ENCODE measurements at places on chromosomes 1 and 21.

DNA sequence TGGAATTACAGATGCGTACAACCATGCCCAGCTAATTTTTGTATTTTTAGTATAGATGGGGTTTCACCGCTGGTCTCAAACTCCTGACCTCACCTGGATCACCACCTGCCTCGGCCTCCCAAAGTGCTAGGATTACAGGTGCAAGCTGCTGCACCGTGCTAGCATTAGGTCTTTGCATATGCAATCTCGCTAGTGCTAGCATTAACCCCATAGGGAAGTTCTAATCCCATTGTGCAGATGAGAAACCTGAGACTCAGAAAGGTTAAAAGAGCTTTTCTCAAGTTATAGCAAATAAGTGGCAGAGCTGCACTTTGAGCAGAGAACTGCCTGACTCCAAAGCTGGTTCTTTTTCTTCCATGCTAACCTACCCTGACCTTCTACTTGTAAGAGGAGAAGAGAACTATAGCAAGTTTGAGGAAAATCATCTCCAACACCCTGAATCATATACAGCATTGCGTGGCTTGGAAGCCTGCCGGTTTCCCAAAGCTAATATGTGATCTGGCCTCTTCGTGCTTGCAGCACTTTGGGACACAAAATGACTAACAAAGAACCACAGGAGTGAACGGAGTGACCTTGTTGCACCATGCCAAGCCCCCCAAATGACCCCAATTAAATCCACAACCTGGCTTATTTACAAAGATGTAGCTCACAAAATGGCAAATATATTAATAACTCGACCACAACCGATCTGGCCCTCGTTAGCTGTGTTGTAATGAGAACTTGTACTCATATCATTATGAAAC, 185.1 kb downstream of the TM2D1 start:
- no peaks in the 10 kb centered on the region for H3K27me3 ChIP-seq
- DNase-seq, result no peak
- no peaks in the 10 kb centered on the region for H3K36me3 ChIP-seq
- H3K27ac ChIP-seq, result no peak overlapping the region

DNA sequence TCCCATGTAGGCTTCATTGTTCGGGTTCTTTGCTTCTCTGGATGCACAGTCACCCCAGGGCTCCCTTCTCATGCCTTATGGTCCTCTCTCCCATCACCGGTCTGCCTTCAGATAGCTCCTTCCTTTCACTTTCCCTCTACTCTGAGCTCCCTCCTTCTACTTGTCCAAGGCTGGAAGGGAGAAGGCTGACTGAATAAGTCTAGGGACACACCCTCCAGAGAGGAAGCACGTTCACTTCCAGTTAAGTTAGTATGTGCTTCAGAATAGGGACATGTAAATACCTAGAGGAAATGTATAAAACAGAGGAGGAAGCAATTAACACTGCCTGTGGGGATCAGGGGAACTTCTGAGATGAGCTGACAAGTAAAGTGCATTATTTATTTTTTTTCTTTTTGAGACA, 23.5 kb downstream of the CXADR start:
- no peaks in the 10 kb centered on the region for H3K27me3 ChIP-seq
- no peak overlapping the region for H3K27ac ChIP-seq
- DNase-seq, result no peak
- H3K4me1 ChIP-seq, result no peaks in the 10 kb centered on the region
- H3K36me3 ChIP-seq, result no peaks in the 10 kb centered on the region

DNA sequence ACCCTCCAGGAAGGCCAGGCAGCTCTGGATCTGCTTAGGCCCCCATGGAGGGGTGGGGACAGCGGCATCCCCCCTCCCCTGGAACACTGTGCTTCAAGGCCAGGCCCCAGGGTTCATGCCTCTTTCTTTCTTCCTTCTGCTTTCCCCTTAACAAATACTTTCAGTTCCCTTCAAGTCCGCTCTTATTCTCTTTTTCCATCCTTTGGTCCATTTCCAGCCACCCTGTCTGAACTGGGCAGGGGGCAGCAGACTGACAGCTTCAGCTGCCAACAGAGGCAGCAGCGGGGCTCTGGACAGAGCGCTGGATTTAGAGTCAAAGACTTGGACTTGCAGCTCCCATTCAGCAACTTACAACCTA, 1.1 kb upstream of the CD244 start:
- no peaks in the 10 kb centered on the region for H3K27me3 ChIP-seq
- H3K27ac ChIP-seq, result no peak overlapping the region
- DNase-seq, result no peak
- H3K4me1 ChIP-seq, result peaks cover 2% of the 10 kb centered on the region
- H3K4me3 ChIP-seq, result no peak overlapping the region
- no peaks in the 10 kb centered on the region for H3K36me3 ChIP-seq

- H3K27ac ChIP-seq, result no peak overlapping the region
- H3K4me1 ChIP-seq, result no peaks in the 10 kb centered on the region
- H3K27me3 ChIP-seq, result peaks cover 2% of the 10 kb centered on the region
- peaks cover 3% of the 10 kb centered on the region for H3K36me3 ChIP-seq
- peak; percentile 73 for DNase-seq
Observed at GRCh38 chr1:167066333-167067122, 23.6 kb downstream of the GPA33 start.

DNA sequence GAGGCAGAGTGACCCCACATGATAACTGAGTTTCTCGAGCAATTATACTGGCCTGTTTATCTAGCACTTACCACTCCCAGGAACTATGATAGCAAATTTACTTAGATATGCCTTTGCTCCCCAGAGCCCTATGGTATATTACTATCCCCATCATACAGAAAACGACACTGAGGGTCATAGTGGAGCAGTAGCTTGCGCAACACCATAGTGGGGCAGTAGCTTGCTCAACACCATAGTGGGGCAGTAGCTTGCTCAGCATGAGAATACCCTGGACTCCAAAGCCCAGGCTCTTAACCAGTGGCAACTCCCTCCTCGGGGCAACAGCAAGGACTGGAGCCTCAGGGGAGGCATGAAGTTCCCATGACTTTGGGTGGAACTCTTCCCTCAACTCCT, 211.9 kb downstream of the NPHP4 start:
- H3K4me3 ChIP-seq, result no peak overlapping the region
- peaks cover 6% of the 10 kb centered on the region for H3K27me3 ChIP-seq
- H3K36me3 ChIP-seq, result no peaks in the 10 kb centered on the region
- no peak for DNase-seq
- H3K27ac ChIP-seq, result no peak overlapping the region

DNA sequence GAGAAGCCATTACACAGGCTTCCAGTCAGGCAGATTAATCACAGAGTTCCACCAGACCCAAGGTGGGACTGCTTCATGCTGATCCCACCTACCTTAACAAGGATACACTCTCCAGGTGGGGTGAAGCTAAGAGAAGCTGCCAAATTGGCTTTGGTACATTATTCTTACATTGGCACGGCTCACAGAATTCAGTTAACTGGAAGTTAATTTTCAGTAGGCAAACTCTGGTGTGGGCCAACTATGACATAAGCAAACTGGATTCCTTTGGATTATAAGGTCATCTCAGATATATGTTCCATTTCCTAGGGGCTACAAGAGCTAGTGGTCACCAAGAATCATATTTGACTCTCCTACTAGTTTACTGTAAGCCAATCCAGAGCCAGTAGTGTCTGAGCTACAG, 448.8 kb upstream of the BEND5 start:
- H3K4me1 ChIP-seq, result no peaks in the 10 kb centered on the region
- H3K4me3 ChIP-seq, result no peak overlapping the region
- DNase-seq, result no peak
- H3K27me3 ChIP-seq, result no peaks in the 10 kb centered on the region
- no peaks in the 10 kb centered on the region for H3K36me3 ChIP-seq
- H3K27ac ChIP-seq, result no peak overlapping the region

DNA sequence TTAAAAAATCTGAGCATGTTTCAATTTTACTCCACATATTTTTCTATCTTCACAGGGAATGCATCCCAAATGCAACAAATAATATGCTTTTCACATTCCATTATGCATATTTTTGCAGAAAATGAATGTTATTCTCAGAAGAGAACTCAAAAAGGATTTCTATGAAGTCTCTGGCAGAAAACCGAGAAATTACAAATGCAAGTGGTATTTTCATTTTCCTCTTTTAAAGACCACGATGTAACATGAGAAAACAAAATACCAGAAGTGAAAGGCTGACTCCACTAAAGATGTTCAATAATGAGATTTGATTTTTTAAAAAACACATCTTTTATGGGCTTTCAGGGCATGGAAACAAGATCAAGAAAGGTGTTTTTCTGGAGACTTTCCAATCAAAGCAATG, 5.0 kb upstream of the PDC start:
- H3K4me1 ChIP-seq, result no peaks in the 10 kb centered on the region
- DNase-seq, result no peak
- no peak overlapping the region for H3K4me3 ChIP-seq
- no peaks in the 10 kb centered on the region for H3K27me3 ChIP-seq
- H3K27ac ChIP-seq, result no peak overlapping the region
- H3K36me3 ChIP-seq, result no peaks in the 10 kb centered on the region

- H3K27ac ChIP-seq, result no peak overlapping the region
- no peaks in the 10 kb centered on the region for H3K36me3 ChIP-seq
- no peaks in the 10 kb centered on the region for H3K27me3 ChIP-seq
- DNase-seq, result no peak
- H3K4me3 ChIP-seq, result no peak overlapping the region
Observed at GRCh38 chr1:85015826-85016225, 18.9 kb upstream of the MCOLN2 start.

DNA sequence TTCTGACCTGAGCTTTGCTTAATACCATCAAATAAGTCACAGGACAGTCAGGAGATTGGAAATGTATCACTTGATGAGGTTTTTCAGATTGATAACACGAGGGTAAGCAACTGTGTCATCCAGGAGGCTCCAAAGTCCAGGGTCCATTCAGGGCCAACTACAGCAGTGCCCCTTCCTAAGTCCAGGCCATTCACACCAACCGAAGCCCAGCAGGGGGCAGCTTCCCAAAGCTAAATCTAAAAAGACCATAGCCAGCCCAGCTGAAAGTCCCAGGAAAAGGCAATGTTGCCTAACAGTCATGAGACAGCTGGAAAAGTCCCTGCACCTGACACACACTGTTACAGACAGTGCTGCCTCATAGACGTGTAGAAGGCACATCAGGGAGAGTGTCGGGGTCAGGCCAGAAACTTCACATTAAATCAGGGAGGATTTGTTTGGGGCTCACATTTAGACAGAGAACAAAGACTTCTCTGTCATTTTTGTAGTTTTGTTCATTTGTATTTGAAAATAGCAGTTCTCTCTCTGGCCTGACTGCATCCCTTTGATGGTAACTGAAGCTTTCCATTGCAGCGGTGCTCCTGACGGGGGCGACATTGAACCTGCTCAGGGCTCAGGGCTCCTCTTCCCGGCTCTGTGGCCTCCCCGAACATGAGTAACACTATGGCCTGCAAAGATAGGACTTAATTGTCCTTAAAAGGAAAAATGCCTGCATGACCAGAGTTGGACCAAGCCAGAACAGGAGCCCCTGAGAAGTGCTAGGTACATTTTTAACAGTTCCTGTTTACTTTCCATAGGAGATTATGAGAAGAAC, 200.4 kb downstream of the NRIP1 start:
- H3K4me3 ChIP-seq, result no peak overlapping the region
- peaks cover 2% of the 10 kb centered on the region for H3K4me1 ChIP-seq
- H3K36me3 ChIP-seq, result no peaks in the 10 kb centered on the region
- no peak for DNase-seq
- H3K27ac ChIP-seq, result no peak overlapping the region
- no peaks in the 10 kb centered on the region for H3K27me3 ChIP-seq

DNA sequence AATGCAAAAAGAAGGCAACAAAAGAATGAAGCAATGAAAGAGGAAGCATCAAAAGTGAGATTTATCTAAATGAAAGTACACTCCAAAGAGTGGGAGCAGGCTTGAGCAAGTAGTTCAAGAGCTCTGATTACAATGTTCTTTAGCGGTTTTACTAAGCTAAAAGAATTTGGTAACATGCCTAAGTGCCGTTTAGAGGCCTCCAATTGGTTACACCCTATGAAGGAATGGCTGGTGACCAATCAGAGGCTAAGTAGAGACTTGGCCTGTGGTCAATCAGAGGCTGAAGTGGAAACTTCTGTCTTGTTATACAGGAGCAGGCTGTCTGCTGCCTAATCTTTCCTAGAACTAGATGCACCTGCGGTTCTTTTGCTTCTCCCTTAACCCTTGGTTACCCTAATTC, 59.1 kb downstream of the PTGFR start:
- H3K27me3 ChIP-seq, result peaks cover 18% of the 10 kb centered on the region
- H3K27ac ChIP-seq, result no peak overlapping the region
- no peaks in the 10 kb centered on the region for H3K4me1 ChIP-seq
- H3K4me3 ChIP-seq, result no peak overlapping the region

DNA sequence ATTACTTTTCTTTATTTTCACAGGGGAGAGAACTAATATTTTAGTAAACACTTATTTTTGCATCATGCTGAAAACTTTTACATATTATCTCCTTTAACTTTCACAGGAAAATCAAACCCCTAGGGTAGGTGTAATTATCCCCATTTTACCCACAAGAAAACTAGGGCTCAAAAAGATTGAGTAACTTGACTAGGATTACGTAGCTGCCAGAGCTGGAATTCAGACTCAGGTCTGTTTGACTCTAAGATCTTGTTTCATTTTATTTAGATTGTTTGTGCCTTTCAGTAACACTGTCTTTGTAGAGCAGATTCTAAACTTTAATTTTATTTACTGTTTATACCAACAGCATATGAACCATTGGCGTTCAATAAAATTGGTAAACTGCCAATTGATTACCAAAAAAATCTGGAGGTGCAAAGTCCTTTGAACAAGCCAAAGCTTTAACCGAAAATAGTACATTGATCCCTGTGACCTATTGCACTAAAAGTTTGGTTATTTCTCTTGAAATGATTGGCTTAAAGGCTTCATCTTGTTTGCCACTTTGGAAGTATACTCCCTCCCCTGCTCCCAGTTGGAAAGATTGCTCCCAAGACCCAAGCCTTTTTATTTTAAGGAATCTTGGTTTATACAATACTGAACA, 71.0 kb upstream of the WDR26 start:
- no peak overlapping the region for H3K4me3 ChIP-seq
- no peak overlapping the region for H3K27ac ChIP-seq
- peaks cover 6% of the 10 kb centered on the region for H3K27me3 ChIP-seq
- peaks cover 2% of the 10 kb centered on the region for H3K4me1 ChIP-seq
- DNase-seq, result no peak
- no peaks in the 10 kb centered on the region for H3K36me3 ChIP-seq

DNA sequence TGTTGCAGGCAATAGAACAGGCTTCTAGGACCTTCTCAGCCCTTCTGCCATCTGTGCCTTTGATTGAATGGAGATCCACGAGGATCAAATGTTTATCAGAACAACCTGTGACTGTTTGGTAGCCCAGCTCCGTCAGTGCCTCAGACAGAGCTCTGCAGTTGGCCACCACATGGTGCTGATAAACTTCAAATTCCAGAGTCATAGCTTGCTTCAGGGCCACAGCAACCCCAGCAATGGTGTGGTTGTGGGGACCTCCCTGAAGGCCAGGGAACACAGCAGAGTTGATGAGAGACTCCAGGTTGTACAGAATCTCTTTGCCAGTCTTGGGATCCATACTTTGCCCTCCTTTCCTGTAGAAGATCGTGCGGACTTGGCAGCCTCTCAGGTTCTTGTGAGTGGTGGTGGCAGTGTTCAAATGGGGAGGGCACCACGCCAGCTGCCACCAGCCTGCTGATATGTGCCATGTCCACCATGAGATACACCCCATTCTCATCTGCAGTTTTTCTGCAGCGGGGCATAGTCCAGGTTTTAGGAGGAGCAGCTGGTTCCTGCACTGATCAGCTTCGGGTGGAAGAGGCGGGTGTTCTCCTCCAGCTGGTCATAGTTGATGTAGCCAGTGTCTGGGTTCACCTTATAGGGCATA, 82.9 kb upstream of the ARTN start:
- H3K27ac ChIP-seq, result no peak overlapping the region
- no peaks in the 10 kb centered on the region for H3K4me1 ChIP-seq
- DNase-seq, result no peak
- no peak overlapping the region for H3K4me3 ChIP-seq

GRCh38 chr1:165624441-165624840, 6.6 kb upstream of the MGST3 start:
- no peaks in the 10 kb centered on the region for H3K4me1 ChIP-seq
- H3K27me3 ChIP-seq, result peaks cover 3% of the 10 kb centered on the region
- H3K36me3 ChIP-seq, result no peaks in the 10 kb centered on the region
- no peak overlapping the region for H3K4me3 ChIP-seq

All from T-cell (primary cell).